ENCODE measurements at places on chromosomes 5 and 9.

DNA sequence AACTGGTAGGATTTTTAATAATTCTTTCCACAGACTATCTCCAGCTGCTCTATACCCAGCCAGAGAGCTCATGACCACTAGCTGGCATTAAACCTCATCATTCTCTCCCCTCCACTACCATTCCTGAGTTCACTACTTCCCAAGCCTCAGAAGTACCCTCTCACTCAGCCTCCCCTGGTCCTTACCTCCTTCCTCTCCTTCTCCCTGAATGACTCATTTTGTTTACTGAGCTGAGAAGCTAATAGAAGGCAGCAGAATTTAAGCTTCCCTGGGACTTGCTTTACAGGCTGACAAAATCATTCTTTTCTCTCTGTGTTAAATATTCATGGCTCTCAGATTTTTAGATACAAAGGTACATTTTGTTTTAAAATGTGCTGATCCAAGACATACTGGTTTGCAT lies 305.4 kb downstream of the TLR4 start:
- DNase-seq = no peak

GRCh38 chr5:119363271-119363670 lies 7.5 kb downstream of the TNFAIP8 start:
- no peak for DNase-seq

GRCh38 chr5:177593511-177593910 lies 1.5 kb downstream of the TMED9 start:
- DNase-seq = no peak

DNA sequence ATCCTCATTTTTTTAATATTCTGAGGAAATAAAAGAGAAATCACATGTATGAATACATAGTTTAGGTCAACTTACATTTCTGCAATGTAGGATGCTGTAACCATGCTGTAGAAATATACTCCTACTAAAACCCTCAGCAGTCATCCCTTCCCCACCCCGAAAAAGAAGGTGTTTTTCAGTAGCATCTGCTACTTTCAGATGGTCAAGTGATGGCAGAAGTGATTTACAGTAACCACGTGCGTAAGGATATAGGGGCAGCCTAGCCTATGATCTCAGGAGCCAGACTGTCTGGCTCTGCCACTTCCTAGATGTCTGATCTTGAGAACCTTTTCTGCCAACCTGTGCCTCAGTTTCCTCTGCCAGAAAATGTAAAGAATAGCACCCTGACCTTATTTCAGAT lies 26.0 kb upstream of the SYK start:
- no peak for DNase-seq

- DNase-seq = no peak
Observed at GRCh38 chr5:5499442-5499841, 77.0 kb downstream of the ICE1 start.

DNA sequence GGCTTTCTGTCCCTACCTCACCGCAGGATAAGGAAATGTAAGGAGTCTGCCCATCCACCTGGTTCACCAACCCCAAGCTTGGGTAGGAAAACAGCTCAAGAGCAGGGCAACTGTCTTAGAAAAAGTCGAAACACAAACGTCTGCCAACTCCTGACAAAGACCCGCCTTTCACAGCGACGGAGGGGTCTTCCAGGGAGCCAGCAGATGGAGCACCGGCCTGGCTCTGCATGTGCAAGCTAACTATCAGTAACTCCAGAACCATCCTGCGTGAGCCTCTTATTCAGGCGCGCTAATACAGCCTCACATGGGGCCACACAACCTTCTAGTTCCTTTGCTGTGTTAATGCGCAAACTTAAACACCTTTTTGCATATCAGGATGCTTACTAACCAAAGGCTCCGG lies 26.9 kb downstream of the CAMSAP1 start:
- no peak for DNase-seq

- no peak for DNase-seq
Observed at GRCh38 chr9:68749135-68749534, 44.1 kb downstream of the PIP5K1B start.

Measured in ACHN (cell line).